Naive thymus-derived CD8-positive, alpha-beta T cell (primary cell): ENCODE measurements at places on chromosomes 7 and 10. TPM values are rescaled to one million over a fixed set of nuclear protein-coding genes. Genes with fewer than 3 reads are reported as not detected.

DNA sequence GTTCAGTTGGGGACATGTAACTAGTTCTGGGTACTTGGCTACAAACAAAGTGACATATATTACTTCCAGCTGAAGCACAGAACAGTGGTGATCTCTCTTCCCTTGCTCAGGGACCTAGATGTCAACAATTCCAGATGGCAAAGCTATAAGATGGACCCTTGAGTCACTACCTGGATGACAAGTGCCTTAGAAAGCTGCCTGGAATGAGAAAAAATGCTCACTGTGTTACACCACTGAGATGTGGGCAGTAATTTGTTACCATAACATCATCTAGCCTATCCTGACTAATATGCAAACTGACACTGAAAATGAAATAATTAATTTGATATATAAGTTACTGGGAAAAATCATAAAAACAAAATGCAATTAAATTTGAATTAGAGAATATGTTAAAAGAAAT lies 16.4 kb upstream of the CTTNBP2 start:
- no peak overlapping the region for H3K27ac ChIP-seq
- no peaks in the 10 kb centered on the region for H3K36me3 ChIP-seq
- H3K27me3 ChIP-seq: no peaks in the 10 kb centered on the region
- no peak overlapping the region for H3K4me3 ChIP-seq

DNA sequence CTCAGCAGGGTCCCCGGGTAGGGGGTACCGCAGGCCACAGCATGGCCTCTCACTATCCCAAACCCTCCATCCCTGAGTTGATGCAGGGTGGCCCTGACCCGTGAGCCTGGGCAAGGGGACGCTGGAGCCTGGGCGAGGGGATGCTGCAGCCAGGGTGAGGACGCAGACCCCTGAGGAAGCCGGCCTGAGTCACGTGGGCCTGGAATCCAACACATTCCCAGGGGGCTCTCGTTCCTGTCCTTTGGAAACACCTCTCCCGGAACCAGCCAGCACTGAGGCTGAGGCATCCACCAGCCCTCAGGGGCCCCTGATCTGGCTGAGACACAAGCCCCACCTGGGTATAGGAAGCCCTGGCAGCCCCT lies 61.5 kb upstream of the NKX6-2 start:
- no peak overlapping the region for H3K27ac ChIP-seq
- H3K4me1 ChIP-seq: peaks cover 14% of the 10 kb centered on the region
- no peaks in the 10 kb centered on the region for H3K36me3 ChIP-seq
- H3K4me3 ChIP-seq: peak overlapping the region; percentile 89
- no peak for DNase-seq
- peaks cover 7% of the 10 kb centered on the region for H3K27me3 ChIP-seq

GRCh38 chr7:50556247-50556991 lies 8.8 kb downstream of the DDC start:
- H3K4me1 ChIP-seq: no peaks in the 10 kb centered on the region
- no peak overlapping the region for H3K4me3 ChIP-seq
- no peaks in the 10 kb centered on the region for H3K36me3 ChIP-seq
- no peak for DNase-seq
- peaks cover 34% of the 10 kb centered on the region for H3K27me3 ChIP-seq

DNA sequence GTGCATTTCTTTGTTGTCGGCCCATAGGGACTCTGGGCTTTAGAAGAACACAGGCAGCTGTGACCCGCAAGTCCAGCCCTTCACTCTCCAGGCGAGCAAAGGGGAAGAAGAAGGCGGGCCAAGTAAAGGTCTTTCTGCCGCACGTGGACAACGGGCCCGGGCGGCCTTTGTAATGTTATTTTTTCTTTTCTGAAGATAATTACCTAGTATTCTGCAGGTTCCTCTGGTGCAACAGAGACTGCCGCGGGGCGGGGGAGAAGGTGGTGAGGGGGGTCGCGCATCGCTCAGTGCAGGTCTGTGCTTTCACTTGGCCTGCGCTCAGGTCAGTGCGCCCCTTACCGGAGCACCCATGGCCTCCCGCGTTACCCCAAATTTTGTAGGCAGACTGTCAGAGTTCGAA lies 7.1 kb upstream of the TBX20 start:
- H3K4me1 ChIP-seq: peaks cover 14% of the 10 kb centered on the region
- H3K27me3 ChIP-seq: peaks cover 59% of the 10 kb centered on the region
- DNase-seq: no peak
- no peak overlapping the region for H3K27ac ChIP-seq
- H3K36me3 ChIP-seq: peaks cover 4% of the 10 kb centered on the region

GRCh38 chr7:155458878-155459699 lies 1.2 kb downstream of the EN2 start:
- peaks cover 71% of the 10 kb centered on the region for H3K27me3 ChIP-seq
- peaks cover 11% of the 10 kb centered on the region for H3K4me1 ChIP-seq
- H3K36me3 ChIP-seq: no peaks in the 10 kb centered on the region
- H3K4me3 ChIP-seq: peak overlapping the region; percentile 54
- no peak for DNase-seq

The SMKR1 gene
- polyA plus RNA-seq: 9.7 TPM

The DNAJB9 gene
- 47.1 TPM for polyA plus RNA-seq
